ENCODE measurements at places on chromosomes 1 and 21.

DNA sequence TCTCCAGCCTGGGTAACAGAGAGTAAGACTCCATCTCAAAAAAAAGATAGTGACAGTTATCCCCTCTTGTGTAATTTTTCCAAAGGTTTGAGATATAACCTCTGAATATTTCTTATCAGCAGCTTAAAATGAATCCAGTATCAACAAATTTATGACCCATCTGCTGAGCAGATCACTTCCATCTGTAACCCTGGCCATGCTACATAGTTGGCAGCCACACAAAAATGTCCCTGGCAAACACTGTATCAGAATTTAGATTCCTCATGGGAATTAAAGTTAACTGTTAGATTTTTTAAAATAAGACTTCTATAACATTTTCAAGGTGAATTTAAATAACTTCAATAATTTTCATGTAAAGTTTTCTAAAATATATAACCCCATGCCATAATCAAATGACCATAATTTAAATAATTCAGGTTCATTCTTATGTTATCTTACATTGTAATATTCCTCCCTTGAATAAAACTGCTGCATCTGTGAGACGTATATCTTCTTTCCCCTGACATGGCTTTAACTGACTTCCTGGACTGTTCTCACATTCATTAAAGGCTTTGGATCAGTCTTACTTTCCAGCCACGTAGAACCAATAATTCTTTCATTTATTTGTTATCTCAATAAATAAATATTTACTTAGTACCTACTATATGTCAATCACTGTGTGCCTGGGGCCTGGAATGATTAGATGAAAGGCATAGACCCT is 5.3 kb upstream of the PRPF38B start:
- DNase-seq = peak; percentile 66

- no peak for DNase-seq
Measured at GRCh38 chr1:169146576-169147214, 40.2 kb downstream of the ATP1B1 start.

- no peak for DNase-seq
Measured at GRCh38 chr21:17667256-17667655, 54.6 kb upstream of the BTG3 start.

DNA sequence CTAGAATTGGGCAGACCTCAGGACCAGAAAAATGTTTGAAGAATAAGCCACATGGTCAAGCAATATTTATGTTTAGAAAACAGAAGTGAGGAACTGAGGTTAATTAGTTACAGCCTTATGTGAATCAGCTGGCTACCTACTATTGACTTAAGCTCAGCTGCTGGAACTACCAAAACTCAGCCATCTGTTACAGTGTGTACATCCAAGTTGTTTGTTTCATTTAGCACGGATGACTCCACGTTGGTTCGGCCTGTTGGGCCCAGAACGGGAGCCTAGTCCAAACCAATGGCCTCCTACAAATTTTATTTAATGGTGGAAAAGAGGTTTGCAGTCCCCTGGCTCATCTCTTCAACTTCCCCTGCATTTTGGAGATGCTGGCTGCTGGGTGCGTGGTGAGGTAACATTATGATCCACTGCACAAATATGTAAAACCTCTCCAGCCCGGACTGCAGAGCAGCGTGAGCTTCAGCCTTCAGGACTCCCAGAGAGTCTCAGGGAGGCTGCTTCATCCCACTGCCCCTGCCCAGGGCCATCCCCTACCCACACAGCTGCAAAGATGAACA is 143.4 kb downstream of the ZZZ3 start:
- peak; percentile 93 for DNase-seq

DNA sequence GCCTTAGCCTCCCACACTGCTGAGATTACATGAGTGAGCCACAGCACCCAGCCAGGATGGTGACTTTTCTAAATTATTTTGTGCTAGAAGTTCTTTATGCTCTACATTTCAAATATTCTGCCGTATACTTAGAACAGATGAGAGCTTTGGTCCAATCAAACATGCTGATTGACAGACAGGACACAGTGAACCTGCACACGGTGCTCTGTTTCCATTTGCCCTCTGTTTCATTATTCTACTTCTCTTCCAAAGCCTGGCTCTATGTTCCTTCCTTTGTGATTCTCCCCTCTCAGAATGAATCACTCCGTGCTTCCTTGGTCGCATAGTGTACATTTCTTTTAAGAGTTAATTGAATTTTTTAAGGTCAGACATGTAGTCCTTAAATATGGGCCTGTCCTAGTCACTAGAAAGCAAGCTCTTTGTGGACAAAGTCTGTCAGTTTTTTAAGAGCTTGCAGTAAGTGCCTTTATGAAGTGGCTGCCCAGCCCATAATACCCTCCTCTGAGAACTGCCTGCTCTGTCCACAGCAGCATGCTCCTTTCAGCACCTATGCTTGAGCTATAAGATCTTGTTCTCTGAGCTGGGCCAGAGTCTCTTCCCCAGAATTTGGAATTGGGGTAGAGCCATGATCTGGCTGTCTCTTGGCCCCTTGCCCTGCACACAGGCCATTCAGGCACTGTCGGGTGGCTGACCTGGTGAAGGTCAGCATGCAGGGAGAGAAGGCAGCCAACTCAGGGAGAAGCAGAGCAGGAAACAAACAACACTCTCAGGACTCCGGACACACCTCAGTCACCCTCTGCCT is 66.8 kb upstream of the SLC44A3 start:
- DNase-seq = no peak

DNA sequence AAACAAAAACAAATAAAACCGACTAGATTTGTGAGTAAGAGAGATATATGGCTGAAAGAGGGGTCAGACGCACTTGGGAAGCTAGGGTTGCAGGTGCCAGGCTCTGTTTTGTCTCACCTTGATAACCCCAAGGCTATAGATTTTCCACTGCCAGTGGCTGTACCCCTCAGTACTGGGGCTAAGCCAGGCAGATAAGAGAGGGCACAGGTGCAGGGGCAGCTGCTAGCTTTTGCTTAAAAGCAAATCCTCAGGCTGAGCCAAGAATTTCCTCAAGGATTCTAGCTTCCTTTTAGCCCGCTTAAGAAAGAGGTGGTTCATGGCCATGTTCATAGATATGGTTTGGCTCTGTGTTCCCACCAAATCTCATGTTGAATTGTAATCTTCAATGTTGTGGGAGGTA is 57.9 kb downstream of the OVGP1 start:
- DNase-seq = no peak

DNA sequence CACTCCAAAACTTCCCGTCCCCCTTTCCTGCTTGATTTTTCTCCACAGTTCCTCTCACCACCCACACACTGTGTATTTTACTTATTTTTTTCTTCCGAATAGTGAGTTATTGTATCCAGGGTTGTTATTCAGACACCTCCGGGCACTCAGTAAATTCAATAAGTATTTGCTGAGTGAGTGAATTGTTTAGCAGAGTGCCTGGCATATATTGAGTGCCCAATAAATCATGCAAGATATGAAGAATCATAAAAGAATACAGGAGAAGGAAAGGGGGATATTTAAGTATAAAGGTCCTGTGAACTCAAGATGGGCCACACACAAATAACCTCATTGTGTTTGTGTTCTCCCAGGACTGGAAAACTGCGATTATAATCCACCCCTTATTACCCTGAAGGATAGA is 139.9 kb downstream of the GALNT2 start:
- no peak for DNase-seq

- DNase-seq = no peak
Measured at GRCh38 chr21:39666026-39666425, 53.3 kb downstream of the B3GALT5 start.

DNA sequence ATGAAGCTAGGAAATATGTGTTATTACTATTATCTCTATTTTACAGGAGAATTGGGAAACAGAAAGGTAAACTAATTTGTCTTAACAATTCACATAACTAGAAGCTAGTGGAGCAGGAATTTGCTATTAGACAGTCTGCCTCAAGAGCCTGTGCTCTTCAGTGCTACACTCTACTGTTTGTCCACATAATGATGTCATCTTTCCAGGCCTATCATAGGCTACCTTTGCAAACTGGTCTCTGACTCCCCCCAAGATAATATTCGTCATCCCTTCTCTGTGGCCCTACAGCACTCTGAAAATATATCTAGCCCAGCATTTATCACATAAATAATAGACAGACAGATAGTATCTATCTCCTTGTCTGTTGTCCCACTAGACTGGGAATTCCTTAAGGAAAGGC is 34.1 kb downstream of the TRIT1 start:
- no peak for DNase-seq

DNA sequence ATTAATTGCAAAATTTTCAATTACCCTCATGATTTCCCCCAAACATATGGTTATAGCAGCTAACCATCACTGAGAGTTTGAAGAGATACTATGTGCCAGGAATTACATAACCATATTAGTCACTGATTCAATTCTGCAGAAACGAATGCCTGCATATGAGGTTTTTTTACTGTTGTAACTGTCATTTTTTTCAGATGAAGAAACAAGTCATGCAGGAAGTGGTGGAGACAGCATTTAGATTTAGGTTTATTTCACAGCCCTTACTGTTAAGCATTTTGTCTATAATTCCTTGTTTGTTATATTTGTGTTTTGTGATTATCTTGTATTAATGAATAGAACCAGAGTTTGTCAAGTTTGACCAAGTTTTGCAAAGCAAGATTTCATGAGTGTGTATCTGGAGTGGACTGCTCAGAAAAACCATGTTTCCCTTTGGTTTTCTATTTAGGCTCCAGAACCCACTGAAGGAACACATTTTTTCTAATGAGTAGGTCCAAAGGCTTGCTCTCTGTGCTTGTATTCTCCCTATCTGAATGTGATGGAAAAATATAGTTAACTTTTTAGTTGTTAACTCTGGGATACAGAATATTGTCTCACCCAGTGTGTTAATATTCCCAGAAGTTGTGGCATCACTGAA is 308.5 kb upstream of the ADAMTS5 start:
- DNase-seq = peak; percentile 90

DNA sequence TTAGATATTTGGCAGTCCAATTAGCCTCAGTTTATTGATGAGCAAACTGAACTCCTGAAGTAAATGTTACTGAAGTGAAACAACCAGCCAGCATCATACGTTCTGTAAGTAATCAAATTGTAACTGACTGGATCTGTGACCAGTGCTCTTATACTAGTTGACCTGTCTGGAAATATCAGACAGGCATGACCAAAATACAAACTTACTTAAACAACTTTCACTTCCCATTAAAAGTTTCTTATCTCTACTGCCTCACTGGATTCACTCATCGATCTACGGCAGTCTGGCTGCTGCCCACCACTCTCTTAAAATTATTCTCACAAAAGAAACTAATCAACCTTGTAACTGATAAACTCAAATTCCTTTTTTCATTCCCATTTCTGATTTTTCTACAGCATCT is 56.4 kb downstream of the WDR3 start:
- DNase-seq = no peak

DNA sequence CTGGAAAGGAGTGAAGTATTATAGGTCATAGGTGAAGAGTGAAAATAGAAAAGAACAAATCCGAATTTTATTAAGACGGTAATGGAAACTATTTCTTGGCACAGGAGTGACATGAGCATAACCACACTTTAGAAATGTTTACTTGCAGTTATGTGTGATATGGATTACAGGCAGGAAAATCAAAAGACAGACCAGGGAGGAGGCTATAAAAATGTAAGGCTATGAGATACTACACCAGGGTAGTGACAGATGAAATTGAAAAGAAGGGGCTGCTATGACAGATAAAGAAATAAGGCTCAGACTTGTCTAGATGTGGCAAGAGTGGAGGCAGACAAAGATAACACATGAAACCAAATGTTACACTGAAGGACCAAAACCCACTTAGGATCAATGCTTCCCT is 31.7 kb downstream of the GPATCH2 start:
- no peak for DNase-seq

- DNase-seq = no peak
Measured at GRCh38 chr1:119374208-119374874, 5.8 kb downstream of the HAO2 start.

- DNase-seq = peak; percentile 77
Measured at GRCh38 chr1:55234016-55234415, 18.9 kb upstream of the USP24 start.

- DNase-seq = no peak
Measured at GRCh38 chr1:18015719-18016118, 91.9 kb upstream of the IGSF21 start.

- no peak for DNase-seq
Measured at GRCh38 chr1:29269382-29269781, 33.1 kb downstream of the PTPRU start.

DNA sequence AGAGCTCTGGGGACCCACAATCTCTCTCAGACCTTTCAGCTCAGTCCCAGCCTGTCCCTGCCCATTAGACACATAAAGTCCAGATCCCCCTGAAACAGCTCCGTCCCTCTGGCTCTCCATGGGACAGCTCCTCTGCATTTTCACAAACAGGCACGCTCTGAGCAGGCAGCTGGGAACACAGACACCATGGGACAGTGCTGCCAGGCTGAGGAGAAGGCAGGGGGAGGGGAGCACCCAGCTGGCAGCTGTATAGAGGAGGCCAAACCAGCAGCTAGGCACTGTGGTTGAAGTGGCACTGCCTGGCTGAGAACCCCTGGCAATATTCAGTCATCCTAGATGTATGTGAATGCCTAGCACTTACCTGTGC is 2.0 kb downstream of the TMEM63A start:
- DNase-seq = no peak

- DNase-seq = no peak
Measured at GRCh38 chr21:33848249-33848953, 67.2 kb downstream of the ATP5PO start.

DNA sequence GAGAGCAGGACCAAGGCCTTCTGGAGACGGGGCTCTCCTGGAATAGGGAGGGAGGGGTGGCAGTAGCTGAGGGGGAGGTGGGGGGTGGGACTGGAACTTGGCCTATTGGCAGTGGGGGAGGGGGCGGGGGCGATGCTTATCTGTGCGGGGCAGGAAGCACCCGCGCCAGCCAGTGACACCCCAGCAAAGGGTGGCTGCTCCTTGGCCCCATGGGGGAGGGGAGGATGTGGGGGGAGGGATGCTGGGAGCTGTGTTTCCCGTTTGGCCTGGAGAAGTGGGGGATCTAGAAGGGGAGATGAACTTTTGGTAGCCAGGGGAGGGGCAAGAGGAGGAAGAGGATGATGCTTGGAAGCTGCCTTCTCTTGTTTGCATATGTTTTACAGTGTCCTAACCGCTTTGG is 11.0 kb downstream of the ZBTB7B start:
- no peak for DNase-seq

- no peak for DNase-seq
Measured at GRCh38 chr1:6899621-6900020, 114.4 kb downstream of the CAMTA1 start.

DNA sequence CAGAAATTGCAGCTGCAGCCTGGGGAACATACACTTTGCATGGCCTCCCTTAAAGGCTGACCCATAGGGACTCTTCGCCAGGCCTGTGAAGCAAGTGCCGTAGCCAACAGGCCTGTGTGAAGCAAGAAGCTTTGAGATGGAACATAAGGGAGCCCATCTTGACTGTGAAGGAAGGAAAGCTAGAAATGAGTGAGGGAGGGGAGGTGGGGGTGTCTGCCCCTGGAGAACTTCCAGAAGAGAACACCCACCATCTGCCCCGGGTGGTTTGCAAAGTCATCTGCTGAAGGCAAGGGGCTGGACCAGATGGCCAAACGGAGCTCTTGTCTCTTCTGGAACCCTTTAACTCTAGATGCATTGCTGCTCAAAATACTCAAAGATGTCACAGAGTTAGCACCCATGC is 103.3 kb upstream of the GRIK3 start:
- DNase-seq = no peak

- peak; percentile 79 for DNase-seq
Measured at GRCh38 chr1:56820755-56821461, 1.7 kb upstream of the FYB2 start.
